T-helper 17 cell (primary cell): ENCODE measurements at places on chromosomes 7 and 10.

GRCh38 chr10:43076311-43076875 lies 476 bp upstream of the RET start:
- DNase-seq = no peak

DNA sequence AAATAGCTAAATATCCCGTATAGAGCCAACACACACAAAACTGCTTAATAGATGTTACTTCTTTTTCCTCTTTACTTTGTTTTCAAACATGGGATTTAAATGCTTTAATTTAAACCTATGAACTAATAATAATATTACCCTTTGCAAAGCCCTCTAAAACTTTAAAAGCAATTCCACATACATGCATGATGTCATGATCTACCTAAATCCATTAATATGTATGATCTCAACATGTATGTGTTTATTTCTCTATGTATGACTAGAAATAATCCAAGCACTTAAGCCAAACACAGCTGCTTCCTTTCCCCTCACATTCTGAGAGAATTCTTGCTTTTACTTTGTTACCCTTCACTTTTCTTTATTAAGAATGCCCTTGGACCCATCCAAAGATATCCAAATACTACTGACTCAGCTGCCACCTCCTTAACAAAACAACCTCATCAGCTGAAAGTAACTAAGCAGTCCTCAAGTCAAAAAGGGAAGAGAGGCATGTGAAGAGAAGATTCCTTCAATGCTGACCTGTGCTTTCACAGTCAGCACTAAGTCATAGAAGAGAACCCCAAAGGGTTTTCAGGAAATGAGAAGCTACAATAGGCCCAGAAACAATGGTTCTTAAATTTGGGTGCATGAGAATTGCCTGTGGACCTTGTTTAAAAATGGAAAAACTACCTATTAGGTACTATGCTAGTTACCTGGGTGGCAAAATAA lies 266.4 kb upstream of the LRGUK start:
- DNase-seq = no peak

DNA sequence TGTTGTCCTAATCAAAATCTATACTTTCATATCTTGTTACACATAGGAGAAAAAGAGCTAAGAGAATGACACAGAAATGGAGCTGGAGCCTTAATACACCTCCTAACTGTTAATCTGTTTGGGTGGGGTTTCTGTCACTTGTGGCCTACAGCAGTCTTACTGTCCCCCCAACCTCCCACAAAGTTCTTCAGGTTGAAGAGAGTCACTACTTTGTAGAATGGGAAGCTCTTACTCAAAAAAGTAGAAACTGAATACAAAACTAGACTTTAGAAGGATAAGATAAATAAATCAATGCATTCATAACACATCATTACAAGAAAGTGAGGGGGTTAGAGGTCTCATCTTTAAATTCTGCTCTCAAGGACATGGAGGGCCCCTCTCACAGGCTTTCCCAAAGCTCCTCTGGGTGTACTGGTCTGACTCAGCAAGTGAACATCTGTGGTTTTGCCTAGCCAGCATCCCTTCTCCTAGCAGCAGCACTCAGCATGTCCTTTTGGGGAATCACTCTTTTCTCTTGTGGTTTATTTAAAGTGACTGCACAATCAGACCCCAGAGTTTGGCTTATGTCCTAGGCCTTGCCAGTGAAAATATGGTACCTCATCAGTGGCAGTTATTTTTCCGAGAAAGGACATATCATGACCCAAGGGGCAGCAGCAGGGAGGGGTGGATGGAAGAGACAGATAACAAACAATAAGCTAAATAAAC lies 2.0 kb upstream of the BLVRA start:
- no peak for DNase-seq

- no peak for DNase-seq
Measured at GRCh38 chr7:1806354-1806753, 136.3 kb downstream of the ELFN1 start.

DNA sequence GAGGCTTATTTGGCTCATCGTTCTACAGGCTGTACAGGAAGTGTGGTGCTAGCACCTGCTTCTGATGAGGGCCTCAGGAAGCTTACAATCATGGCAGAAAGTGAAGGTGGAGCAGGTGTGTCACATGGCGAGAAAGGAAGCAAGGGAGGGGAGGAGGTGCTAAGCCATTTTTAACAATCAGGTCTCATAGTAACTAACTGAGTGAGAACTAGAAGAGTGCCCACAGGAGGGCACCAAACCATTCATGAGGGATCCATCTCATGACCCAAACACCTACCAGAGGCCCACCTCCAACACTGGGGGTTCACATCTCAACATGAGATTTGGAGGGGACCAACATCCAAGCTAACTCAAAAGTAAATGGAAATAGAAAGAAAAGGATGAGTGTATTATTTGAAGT lies 78.1 kb downstream of the CXCL12 start:
- DNase-seq = no peak

DNA sequence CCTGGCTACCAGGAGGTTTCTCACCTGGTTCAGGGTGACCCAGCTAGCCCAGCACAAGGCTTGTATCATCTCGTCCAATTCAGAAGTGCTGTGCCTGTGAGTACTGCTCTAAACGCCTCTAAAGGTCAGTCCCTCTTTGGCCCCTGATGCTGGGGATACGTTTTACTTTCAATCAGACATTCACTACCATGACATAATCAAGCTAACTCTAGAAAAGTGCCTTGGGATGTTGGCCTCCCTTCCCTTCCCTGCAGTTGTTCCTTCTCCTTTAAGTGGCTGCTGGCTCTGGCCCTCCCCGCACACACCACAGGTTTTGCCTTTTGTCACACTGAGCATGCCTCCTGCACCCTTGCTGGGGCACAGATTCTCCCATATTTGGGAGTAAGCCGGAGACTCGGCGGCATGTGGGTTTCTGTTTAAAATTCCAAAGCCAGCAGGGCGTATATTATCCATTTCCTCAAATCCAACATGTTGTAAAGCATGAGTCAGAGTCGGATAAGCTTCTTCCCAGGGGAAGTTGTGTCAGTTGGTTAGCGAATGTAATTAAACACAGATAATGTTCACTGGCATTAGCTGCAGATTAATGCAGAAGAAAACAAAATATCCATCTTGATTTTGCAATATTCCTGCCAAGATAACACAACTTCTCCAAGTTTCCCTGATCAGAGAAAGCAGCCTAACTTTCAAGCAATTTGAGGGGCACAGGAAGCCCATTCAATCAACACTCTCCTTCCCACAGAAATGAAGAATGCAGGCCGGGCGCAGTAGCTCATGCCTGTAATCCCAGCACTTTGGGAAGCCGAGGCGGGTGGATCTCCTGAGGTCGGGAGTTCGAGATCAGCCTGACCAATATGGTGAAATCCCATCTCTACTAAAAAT lies 31.8 kb upstream of the VCL start:
- DNase-seq = no peak

DNA sequence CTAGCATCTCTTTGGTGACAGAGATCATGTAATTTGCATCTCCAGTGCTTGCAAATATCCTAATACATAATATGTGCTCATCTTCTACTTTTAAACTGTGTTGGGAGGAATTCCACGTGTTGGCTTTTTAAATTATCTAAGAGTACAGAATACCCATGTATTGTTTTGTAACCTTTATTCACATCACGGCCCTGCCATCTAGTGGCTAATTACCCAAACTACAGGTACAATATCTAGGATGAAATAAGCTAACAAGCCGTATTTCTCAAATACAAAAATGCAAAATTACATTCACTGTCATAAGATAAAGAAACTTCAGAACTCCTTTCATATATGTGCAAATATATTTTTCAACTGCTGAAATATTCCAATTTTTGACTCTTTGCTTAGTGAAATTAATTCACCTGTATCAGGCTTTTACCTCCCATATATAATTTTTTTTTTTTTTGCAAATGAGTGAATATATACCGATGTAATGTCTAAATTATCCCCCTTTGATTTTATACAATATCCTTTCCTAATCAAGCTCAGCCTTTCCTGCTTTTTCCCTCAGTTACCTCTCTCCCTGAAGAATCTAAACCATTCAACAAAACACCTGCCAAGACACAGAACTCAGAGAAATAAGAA lies 30.3 kb upstream of the LSM8 start:
- no peak for DNase-seq

DNA sequence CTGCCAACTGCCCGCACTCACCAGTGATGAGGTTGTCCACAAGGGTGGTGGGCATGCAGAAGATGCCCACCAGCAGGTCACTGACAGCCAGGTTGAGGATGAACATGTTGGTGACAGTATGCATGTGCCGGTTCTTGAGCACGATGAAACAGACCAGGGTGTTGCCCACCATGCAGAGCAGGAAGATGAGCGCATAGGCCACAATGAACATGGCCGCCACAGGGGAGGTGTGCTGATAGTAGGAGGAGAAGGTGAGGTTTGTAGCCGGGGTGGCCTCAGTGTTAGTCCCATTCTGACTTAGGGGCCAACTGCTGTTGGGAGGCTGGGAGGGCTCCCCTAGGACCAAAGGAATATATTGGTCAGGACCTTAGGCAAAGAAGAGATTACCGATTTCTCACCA lies 17.7 kb downstream of the NPFFR1 start:
- no peak for DNase-seq

DNA sequence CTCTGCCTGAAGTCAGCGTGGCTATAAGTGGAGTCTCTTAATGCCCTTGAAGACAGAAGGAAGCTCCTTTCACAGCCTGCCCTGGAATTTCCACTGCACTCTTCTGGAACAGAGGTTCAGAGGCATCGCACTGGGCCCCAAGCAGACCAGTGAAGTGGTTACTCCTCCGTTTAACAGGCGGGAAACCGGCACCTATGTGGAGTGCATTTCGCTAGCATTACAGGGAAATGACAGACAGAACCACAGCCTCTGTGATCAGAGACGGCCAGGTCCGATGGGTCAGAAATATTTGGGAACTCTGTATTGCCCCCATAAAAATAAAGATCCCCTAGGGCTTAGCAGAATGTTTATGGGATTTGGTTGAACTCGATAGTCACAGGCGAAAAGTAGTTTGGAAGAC lies 406.9 kb upstream of the PRKCQ start:
- no peak for DNase-seq

DNA sequence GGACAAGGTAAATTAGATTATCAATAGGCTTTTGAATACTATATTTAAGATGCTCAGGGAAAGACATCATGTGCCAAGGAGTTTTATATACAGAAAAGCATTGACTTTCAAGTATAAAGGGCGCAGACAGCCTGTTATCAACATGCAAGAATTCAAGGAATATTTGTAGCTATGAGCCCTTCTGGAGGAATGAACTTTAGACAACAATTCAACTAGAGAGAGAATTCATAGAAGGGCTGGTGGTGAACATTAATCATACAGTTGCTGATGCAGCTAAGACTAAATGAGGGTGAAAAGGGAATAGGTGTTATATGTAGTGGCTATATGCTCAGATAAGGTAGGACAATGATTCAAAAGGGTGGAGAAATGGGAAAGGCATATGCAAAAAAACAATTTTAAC lies 41.2 kb downstream of the AOAH start:
- no peak for DNase-seq

DNA sequence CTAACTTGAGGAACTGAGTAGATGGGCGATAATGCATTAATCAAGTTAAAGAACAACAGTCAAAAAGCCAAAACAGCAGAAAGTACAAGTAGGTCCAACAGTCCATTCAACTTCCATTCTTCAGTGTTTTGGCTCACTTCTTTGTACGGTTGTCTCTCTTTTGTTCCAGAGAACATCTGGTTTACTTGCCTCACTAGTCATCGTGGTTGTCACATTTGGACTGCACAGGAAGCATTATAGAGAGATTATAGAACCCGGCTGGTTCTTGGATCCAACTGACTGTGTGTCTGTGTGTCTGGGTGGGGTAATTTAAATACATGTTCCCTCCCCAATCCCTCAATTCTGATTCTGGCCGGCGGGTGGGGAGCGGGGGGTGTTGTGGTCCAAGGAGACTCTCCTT lies 1.8 kb upstream of the CEP41 start:
- no peak for DNase-seq

GRCh38 chr10:76002262-76002854 lies 570.9 kb downstream of the LRMDA start:
- no peak for DNase-seq

DNA sequence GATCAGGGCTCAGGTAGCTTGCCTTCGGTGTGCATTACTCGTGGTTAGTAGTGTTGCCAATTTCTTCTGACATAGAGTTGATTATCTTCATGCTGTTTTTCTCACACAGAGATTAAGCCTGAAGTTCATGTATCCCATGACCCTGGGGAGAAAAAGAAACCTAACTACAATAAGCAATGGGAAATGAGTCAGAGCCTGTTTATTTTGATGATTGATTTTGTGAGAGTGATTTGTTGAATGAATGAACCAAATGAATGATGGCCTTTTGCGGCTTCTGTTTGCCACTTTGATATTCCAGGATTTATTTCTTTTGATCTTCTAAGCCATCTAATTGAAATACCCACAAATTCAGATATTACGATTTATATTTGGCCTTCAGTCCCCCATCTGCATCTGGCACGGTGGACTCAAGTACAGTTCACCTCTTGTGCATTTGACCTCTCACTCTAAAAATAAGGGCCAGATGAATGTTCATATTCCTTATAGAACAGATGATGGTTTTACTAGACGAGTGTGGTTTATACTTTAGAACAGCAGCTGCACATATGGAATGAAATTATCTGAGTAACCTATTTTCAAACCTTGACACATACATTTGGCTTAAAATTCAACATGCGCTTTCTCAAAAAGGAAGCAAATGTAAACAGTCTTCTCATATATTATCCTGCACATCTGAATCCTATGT lies 110.7 kb downstream of the PLCE1 start:
- no peak for DNase-seq

- no peak for DNase-seq
Measured at GRCh38 chr7:135273581-135273980, 39.9 kb downstream of the STRA8 start.

GRCh38 chr7:98771519-98771918 lies 98.3 kb downstream of the TMEM130 start:
- no peak for DNase-seq

DNA sequence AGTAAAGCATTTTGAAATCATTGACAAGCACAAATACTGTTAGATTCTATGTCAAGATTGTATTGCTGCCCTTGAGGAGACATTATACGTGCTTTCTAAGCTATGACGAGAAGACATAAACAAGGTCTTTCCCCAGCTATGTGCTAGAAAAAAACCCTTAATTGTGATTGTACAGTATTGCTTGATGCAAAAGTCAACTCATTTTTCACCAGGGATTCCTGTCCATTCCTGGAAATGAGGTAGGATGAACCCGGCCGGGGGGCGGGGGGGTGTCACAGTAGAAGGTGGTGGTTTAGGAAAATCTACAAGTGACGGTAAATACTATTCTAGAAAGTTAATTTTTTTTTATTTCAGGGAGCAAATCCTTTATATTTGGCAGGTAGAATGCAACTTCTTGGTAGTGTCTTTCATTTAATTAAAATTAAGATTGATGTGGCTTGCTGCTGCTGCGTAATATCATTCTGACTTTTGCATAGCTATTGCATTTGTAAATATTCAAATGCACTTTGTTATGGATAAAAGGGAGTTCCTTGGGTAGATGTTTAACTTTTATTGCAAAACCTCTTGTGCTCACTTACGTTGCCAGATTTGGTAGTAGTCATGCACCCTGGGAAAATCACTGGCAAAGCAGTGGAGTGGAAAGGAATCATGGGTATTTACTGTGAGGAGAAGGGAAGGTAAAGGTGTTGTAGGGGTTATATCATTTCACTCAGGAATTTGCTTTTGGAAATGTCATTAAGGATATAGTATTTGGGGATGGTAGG lies 164.4 kb upstream of the PRPS1L1 start:
- no peak for DNase-seq

- no peak for DNase-seq
Measured at GRCh38 chr7:5596046-5596895, 172.6 kb upstream of the TNRC18 start.
